ENCODE measurements at places on chromosomes 12 and 14.

- DNase-seq = no peak
These were observed 82.6 kb downstream of the LRRC74A start for GRCh38 chr14:76908834-76909233.

- no peak for DNase-seq
These were observed 23.1 kb upstream of the C14orf180 start for GRCh38 chr14:104556256-104557021.

GRCh38 chr12:127943481-127944210, 323.3 kb upstream of the TMEM132C start:
- no peak for DNase-seq

DNA sequence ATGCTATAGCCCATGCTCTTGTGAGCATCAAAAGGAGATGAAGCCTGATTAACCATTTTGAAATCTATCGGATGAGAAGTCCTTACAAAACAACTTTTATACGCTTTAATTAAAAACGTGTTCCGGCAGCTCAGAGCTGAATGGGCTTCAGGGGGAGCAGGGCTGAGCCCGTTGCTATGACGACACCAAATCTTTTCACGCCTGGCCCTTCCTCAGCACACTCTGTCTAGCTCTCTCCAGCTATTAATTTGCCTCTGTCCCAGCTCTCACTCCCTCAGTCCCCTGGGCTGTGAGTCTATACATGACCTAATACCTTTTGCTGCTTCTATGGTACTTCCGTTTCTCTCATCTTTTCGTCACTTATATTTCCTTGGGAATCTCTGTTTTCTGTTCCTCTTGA, 15.8 kb downstream of the FOXA1 start:
- no peak for DNase-seq

GRCh38 chr12:47856721-47857575, 37.2 kb upstream of the HDAC7 start:
- DNase-seq = no peak

DNA sequence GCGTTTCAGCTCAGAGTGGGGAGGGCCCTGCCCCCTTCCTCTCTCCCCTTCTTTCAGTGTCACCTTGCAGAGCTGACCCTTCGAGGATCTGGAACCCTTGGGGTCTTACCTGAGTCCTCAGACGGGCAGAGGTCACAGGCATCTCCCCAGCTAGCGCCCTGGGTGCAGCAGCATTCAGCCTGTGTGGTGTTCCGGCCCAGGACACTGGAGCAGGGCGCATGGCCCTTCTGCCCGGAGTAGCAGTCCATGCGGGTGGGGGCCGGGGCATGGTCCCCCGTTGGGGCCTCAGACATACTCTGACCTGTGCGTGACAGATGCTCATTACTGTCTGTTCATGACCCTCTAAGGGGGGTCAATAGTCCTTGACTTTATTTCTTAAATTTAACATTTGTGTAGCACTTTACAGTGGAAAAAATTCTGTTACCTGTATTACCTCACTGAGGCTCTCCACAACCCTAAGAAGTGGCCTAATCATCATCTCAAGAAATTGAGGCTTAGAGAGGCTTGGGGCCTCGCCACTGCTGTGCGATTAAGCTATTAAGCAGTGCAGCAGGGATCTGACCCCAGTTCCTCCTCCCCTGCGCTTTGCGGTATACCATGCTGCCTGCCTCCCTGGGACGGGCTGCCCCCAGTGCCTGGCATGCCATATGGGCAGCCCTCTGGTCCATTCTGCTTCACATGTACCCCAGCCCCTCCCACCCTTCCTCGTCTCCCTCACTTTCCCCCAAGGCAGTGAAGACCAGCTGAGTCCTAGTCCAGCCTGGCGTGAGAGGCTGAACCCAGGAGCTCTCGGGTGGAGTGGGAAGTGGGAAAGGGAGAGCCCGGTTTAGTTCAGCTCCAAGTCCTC, 11.5 kb downstream of the ISCA2 start:
- no peak for DNase-seq

- no peak for DNase-seq
These were observed 40.1 kb upstream of the AMN start for GRCh38 chr14:102882226-102882906.

DNA sequence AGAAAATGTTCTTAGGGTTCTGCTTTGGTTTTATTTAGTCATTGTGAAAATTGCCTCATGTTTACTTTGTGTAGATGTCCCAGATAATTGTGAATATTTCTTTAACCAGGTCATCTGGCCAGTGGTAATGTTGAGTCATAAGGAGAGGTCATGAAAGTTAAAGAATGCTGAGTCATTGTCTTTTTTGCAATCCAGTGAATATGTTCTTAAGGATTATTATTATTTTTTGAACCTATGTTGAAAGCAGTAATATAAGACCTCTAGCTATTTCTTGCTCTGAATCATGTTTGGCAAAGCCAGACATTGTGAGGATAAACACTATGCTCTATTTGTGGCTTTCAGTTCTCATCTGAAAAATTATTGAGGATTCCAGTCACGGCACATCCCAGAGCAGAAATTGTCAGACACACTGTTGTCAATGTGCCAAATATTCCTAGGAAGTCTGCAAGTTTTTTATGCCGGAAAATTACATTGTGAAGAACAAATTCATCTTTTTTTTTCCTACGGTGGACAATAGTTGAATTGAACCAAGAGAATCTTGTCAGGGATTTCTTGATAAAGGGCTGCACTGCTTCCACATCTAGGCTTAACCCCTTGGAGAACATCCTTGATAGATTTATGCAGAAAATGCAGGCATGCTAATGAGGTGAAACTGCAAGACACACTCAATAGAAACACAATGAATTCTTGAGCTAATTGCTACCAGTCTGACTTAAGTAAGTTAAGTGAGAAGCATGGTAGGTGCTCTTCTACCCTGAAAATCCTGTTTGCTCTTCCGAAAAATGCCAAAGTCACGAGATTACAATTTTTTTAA, 369.6 kb downstream of the ATP23 start:
- no peak for DNase-seq

- no peak for DNase-seq
These were observed 41.9 kb downstream of the STX2 start for GRCh38 chr12:130796985-130797686.

DNA sequence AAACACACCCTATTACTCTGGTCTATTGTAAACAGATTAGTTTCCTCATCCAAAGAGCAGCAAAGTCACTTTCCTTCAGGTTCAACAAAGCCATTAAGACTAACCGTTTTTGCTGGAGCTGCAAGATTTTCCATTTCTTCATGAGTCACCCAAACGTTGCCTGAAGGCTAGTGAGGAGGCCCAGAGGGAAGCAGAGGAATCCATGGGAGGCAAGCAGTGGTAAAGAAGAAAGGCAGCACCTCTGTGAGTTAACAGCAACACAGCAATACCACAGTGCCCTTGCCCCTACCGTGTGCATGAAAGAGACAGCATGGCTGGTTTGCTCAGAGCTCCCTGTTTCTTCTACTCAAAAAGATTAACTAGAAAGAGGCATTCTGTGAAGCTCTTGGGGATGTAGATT, 206.3 kb downstream of the ACSS3 start:
- DNase-seq = no peak

DNA sequence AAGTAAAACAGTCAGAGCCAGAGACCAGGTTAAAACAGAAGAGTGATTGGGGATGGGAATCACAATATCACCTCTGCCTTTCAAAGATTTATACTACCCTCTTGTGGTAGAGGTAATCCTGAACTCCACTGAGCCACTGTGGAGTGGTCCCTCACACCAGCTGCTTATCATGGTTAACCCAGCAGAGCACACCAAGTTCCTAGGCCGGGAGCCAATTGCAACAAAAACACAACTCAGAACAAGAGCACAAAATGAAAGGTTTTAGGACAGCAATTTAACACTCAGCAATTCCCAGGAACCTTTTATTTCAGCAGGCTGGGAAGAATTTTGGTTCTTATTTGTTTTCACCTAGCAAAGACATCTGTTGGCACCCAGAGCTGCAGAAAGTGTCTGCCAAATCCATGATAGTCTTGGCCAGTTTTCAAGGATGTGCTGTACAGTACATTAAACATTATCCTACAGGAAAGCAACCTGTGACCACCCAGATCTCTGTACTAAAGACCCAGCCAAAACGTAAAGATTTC, 220.5 kb upstream of the ATXN7L3B start:
- no peak for DNase-seq

- no peak for DNase-seq
These were observed 47.8 kb downstream of the RDH12 start for GRCh38 chr14:67749341-67750084.

GRCh38 chr14:59161561-59162175, 26.8 kb upstream of the DAAM1 start:
- no peak for DNase-seq

- no peak for DNase-seq
These were observed 9.4 kb downstream of the PPP1R12A start for GRCh38 chr12:79925492-79925891.

DNA sequence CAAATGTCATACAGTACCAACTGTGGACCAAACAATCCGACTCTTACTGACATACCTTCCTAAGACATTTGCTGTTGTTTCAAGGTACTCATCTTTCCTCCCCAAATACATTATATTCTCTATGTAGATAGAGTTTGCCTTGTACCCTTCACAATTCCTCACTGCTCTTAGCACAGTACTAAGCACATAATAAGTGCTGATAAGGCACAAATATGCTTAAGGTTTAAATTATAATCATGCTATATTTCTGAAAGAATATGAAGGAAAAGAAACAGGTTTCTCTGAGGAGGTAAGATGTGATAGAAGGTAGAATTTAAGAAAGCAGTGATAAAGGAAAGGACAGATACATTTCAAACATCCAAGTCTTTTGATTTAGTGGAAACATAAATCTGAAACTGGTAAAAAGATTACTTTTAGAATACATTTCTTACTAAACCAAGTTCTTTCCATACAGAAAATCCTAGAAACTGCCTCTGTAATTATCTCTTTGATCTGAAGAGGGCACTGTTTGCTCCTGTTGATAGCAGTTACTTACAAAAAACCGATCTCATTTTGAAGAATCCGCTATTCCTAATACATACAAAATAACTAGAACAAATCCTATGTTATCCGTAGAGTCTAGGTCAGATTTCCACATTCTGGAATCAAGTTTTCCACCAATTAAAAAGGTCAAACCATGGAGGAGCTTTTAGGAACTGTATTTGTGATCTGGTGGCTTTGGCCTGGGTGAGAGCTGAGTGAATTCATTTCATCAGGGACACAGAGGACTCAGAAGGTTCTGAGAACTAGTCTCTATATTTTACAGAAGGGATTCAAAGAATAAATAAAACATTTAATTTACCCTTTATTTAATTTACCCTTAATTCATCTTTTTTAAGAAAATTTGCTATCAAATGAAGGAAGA, 311.9 kb downstream of the DAD1 start:
- DNase-seq = no peak

GRCh38 chr14:86596024-86596423, 1066.1 kb downstream of the FLRT2 start:
- DNase-seq = no peak

DNA sequence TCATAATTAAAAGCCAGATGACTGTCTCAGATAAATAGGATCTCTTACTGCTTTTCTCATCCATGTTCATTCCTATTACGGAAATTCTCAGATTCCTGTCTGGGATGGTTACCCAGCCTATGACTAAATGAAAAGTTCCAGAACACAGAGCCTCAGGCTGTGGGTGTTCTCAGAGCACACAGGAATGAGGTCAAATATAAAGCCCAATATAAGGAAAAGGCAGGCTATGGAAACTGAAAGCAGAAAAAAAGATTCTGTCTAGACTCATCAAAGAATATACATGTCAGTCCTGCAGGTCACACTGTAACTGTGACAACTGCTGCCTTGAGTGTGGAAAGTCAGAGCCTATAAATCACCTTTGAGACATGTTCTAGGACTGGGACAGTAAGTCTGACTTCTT, 64.3 kb downstream of the DCAF5 start:
- DNase-seq = no peak

GRCh38 chr14:51321036-51321435, 81.0 kb downstream of the TMX1 start:
- DNase-seq = no peak

GRCh38 chr12:4157122-4157521, 116.4 kb upstream of the CCND2 start:
- no peak for DNase-seq

DNA sequence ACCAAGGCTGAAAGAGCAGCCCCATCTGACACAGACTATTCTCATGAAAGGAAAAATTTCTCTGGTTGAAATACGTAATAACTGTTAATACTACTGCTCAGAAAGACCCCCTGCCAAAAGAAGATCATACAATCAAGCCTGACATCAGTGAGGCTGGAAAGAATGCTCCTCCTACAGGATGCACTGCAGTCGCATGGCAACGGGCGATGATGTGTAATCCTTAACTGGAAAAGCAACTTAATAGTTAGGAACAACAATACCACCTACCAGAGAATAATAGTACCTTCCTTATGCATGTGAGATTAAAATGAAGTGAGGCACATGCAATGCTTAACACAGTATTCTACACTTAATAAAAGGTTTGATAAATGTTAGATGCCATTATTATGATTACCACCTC, 1.2 kb upstream of the GOLGA5 start:
- no peak for DNase-seq

GRCh38 chr12:96698965-96699364, 208.1 kb upstream of the NEDD1 start:
- DNase-seq = no peak

DNA sequence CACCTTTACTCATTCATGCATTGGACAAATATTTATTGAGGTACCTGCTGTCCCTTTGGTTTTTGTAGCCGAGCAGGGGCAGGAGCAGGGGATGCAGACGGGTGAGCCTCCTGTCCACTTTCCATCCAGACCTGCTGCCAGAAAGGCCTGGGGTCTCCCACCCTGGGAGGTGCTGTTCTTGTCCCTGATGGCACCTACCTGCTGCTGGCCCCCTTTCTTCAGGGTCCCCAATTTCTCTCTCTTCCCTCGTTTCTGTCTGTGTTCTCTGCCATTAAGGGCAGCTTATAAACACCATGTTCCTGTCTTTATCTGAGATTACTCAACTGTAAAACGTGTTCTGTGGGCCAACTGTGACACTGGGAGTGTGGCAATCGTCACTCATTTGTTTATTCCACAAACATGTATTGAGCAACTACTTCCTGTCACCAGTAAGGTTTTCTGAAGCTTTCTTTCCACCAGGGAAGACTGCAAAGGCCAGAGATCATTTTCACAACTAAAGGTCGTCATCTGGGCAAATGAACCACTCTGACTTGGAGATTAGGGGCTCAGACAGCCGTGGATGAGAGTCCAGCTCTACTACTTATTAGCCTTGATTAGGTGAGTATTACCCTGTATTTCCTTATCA, at the start of gene HAL:
TSS of gene HAL (minus strand) at position 311 of the 625 bp plus-strand sequence. CDS start 434 bp downstream, outside the sequence.
- DNase-seq = no peak

DNA sequence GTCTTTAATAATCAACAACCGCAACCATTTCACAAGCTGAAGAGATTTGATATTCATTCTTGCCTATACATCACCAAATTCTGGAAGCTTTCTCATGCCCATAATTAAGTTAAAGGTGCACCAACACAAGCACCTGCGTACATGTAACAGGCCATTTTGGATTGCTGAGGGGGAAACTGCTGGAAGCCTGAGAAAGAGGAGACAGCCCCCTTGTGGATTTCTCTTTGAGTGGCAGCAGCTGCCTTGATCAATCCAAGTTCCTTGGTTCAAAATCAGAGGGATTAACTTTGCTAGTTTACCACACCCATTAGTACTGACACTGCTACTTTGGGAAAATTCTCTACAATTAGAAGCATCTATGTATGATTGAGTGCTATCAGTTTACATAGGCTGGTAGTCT, 321.1 kb downstream of the NOVA1 start:
- no peak for DNase-seq

- no peak for DNase-seq
These were observed 33.3 kb upstream of the GCH1 start for GRCh38 chr14:54935958-54936357.

- DNase-seq = no peak
These were observed 275.3 kb downstream of the CCER1 start for GRCh38 chr12:90679674-90680073.

GRCh38 chr14:61444215-61444768, 122.9 kb downstream of the PRKCH start:
- DNase-seq = no peak

- DNase-seq = no peak
These were observed 10.1 kb upstream of the CLEC12A start for GRCh38 chr12:9961106-9961505.
